H7 (cell line): ENCODE measurements at places on chromosomes 12 and 14.

- DNase-seq = no peak
Observed at GRCh38 chr12:33006106-33006505, 109.5 kb upstream of the PKP2 start.

DNA sequence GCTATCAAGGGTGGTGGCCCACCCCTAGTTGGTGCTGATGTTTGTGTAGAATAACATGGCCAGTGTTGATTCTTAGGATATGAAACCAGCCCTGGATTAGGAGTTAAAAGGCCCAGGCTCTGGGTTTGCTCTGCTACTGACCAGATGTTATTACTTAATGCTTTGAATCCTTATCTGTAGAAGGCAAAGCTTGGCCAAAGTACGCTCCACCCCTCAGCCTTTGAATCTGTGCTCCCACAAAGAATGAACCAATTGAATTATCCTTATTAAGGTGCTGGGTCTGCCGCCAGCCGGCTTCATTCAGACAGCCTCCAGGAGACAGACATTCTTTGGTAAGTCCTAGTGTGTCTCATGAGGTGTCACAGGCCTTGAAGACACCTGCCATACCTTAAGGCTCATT is 41.8 kb downstream of the AKAP3 start:
- DNase-seq = no peak

GRCh38 chr14:93549595-93549994 is 118.9 kb downstream of the UNC79 start:
- DNase-seq = no peak

- no peak for DNase-seq
Observed at GRCh38 chr14:92729634-92730358, 18.6 kb downstream of the LGMN start.

GRCh38 chr12:21350975-21351374 is 16.3 kb upstream of the SLCO1A2 start:
- DNase-seq = no peak

- no peak for DNase-seq
Observed at GRCh38 chr14:74846968-74847665, 28.8 kb downstream of the PROX2 start.

DNA sequence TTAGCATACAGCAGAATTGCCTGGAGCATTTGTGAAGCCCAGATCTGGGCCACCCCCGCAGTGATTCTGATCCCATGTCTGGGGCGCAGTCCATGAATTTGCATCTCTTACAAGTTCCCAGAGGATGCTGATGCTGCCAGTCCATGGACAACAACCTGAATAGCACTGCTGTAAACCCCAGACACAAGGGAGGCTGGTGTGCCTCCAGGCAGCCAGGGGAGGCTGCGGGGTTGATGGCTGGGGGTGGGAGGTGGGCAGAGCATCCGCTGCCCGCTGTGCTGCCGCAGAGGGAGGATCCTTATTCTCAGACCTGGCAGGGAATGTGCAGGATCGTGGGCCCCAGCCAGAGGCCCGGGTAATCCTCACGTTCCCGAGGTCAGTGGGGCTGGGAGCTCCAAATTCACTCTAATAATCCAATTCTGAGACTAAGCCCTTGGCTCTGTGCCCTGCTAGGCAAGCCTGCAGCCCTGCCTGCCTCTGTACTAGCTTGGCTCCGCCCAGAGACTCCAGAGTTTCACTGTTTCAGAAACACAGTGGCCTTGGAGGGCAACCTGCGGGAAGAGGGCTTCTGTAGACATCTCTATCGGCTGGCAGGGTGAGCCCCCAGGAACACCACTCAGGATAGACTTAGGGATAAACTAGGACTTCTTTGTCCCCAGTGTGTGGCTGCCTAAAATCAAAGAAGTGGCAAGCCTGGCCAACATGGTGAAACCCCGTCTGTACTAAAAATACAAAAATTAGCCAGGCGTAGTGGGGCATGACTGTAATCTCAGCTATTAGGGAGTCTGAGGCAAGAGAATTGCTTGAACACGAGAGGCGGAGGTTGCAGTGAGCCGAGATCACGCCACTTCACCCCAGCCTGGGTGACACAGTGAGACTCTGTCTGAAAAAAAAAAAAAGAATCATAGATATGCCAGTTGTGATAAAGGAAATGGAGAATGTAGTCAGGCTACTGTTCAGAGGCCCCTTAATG is 17.8 kb upstream of the MLEC start:
- peak; percentile 78 for DNase-seq

DNA sequence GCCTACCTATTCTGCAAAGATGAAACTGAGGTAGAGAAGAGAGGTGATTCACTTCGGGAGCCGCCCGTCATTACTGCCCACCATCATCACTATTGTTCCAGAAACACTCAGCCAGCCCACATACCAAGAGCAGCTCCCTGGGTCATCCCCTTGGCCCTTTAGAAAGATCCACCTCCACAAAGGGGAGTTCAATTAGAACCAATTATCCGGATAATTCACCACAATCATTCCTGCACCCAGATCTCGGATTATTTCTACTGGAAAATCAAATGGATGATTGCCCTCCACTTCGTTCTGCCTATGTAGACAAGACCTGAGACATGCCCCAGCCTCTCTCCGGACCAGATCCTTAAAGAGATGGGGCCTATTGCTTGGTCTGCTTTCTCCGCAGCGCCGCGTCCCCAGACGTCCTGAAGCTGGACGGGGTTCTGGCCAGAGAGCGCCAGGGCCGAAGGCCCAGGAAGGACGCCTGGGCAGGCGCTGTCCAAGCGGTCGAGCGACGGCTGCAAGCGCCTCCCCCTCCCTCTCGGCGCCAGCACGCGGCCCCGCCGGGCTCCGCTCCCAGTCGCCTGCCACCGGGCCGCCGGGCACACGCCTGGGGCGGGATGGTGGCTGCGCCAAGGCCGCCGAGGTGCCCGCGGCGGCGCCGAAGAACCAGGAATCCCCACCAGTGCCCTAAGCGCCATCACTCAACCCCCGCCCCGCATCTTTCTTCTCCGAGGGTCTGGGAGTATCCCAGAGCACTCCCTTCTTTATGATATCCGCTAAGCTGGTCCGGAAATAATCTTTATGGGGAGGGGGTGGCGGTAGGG is 1.3 kb upstream of the ASCL1 start:
- peak; percentile 81 for DNase-seq

- no peak for DNase-seq
Observed at GRCh38 chr12:76020731-76021672, 10.6 kb downstream of the PHLDA1 start.

DNA sequence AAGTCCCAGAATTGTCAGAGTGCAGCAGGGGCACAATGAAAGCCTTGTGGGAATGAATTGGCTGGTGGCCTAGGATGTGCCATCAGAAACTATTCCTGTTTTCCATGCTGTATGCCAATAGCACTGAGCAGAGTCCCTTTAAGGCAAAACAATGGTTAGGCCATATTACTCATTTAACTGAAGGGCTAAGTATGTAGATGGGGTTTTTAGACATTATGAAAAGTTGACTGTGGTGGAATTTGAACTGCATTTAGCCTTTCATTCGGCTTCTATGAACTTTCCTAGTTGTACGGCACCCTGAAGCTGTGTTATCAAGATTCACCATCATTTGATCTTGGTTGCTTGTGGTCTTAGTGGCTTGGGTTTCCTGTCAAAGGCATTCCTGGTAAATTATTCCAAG is 24.8 kb downstream of the IL26 start:
- DNase-seq = no peak

DNA sequence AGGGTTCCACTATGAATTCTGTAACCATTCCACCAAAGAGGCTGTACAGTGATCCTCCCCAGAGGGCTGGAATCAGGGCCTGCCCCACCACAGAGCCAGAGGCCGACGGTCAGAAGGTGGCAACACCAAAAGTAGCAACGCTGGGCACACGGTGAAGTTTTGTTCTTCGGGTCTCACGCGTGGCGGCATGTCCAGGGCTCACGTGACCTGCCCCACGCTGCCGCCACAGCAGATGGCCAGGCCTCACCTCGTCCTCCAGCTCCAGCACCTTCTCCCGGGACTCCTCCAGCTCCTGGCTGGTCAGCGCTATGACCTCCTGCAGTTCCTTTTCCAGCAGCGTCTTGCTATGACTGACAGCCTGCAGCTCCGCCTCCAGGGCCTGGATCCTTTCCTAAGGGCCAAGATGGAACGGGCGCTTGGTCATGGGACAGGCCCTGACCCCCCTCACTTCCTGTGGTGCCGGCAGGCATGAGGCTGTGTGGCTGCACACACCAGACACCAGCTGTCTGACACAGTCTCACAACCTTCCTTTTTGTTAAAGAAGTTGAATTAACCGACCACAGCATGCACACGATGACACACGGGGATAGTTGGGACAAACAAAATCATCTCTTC is 22.4 kb upstream of the ANKLE2 start:
- no peak for DNase-seq

DNA sequence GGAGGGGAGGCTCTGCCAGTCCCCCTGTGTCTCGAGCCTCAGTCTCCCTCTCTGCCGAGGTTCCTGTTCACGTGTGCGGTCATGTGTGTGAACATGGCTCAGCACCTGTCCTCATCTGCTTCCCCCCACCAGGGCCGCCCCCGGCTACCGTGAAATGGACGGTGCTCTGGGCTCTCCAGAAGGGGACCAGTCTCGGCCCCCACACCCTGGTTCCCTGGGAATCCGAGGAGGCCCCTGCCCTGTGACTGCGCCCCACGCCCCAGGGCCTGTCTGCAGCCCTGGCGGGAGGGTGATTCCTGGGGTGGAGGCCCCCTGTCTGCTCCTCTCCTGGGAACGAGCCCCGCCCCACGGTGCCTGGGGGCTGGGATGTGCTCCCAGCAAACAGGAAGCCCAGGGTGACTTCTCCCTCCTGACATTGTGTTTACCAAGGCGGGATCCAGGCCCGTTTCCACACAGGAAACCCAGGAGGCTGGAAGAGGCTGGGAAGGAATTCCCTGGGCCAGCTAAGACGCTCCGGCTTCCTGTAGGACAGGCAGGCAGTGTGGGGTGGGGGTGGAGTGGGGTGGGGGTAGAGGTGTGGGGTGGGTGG is 46.6 kb downstream of the KIF26A start:
- peak; percentile 79 for DNase-seq

GRCh38 chr12:120352117-120352516 is 16.8 kb downstream of the MSI1 start:
- DNase-seq = no peak

GRCh38 chr12:100576331-100577036 is 3.0 kb downstream of the GAS2L3 start:
- no peak for DNase-seq

DNA sequence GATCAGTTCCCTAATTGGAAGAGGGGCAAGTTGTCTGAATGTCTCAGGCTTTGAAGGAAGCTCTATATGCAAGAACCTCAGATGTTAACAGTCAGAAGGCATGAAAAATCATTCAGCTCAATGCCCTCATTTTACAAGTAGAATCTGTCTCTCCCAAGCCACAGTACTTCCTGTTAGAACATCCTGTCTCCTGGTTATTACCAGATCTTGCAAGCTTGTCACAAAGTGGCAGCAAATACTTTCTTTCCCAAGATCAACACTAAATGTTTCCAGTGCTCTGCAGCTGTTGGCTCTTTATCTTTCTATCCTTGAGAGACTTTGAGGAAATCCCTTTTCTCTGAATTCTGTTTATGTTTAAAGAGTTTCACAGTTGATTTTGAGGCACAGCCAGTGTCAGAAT is 235.5 kb downstream of the AKAP6 start:
- no peak for DNase-seq
